Stimulated activated CD4-positive, alpha-beta T cell treated with anti-CD3 and anti-CD28 coated beads, TNF-alpha, amount 100 ng/mL, for 1 hour (primary cell): ENCODE measurements at places on chromosomes 13 and 19.

DNA sequence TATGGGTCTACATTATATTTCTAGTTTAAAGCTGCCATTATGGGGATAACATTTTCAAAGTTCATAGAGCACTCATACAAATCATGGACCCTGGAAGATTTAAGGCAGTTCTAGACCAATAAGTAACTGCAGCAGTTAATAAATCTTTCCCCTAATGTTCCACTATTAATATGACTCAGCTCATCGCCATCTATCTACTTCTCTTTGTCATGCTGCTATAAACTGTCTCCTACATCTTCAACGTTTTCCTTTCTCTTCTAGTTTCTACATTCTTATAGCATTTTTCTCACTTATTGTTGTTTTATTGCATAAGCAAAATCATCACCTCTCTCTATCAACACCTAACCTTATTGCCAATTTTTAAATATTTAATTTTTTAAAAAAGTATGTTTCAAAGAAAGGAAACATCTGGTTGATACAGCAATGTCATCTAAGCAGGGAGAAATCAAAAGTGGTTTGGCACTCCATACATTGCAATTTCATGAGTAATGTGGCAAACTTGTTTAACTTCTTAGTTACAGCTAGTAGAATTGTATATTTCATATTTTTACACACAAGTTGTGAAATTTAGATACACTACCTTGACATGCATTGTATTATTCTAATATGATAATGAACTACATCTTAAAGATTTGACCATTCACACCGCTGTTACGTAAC, 1500.4 kb upstream of the MIR17HG start:
- no peak for DNase-seq

GRCh38 chr13:30870049-30870884, 35.8 kb upstream of the MEDAG start:
- DNase-seq, result no peak

DNA sequence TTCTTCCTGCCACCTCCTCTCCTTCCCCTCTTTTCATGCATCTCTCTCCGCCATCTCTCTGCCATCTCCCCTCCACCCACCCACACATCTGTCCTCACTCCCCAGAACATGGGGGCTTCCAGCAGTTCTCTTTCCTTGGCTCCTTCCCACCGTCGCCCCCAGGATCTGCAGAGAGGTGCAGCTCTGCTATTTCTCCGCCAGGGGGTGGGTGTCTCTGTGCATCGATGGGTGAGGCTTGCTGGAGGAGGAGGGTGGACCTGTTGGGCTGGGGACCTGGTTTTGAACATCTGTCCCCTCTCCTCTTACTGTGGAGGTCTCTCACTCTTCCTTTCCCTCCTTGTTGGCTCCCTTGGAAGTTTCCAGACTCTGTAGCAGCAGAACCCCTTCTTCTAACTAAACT, 51.7 kb downstream of the MYH14 start:
- no peak for DNase-seq

- DNase-seq, result no peak
Observed at GRCh38 chr13:26468265-26468801, 89.2 kb upstream of the WASF3 start.

DNA sequence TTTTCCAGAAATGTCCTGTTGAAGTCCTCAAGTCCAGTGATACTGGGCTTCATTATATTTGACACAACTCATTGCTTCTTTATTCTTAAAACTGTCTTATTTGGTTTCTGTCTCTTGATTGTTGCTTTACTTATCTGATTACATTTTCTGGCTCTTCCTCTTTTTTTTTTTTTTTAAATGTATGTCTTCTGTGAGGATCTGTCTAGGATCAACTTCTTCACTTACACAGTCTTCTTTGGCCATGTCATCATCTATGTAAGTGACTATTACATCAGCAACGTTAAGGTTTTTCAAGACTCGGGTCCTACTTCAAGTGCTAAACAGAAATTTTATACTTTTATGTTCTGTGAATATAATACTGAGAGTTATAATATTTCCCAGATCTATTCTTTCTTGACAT, 162.1 kb downstream of the PDS5B start:
- no peak for DNase-seq

DNA sequence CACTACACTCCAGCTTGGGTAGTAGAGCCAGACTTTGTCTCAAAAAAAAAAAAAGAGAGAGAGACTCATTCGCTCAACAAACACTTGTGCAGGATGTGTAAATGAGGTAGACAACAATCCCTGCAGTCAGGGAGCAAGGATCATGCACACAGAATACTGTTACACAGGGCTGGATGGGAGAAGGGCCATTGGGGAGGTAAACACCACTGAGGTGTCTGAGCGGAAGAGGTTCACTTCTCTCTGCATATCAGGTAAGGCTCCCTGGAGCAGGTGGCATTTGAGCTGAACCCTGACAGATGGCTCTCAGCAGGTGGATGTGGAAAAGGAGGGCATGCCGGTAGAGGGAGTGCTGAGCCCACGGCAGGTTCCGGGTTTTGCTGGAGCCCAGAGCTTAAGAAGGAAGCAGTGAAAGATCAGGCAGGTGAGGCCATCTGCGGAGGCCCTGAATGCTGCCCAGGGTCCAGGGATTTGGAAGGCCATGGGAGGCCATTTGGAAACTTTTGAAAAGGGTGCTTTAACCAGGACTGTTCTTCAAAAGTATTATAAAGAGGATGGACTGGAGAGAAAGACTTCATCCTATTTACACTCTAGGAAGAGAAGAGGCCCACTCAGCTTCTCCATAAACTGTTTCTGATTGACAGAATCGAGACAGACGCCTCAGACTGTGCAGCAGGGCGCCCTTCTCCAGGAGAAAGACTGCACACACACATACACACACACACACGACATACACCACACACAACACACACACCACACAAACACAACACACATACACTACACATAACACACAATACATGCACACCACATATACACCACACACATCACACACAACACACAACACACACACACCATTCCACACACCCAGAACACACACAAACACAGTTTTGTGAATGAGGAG, 199.4 kb downstream of the USP12 start:
- peak; percentile 5 for DNase-seq

DNA sequence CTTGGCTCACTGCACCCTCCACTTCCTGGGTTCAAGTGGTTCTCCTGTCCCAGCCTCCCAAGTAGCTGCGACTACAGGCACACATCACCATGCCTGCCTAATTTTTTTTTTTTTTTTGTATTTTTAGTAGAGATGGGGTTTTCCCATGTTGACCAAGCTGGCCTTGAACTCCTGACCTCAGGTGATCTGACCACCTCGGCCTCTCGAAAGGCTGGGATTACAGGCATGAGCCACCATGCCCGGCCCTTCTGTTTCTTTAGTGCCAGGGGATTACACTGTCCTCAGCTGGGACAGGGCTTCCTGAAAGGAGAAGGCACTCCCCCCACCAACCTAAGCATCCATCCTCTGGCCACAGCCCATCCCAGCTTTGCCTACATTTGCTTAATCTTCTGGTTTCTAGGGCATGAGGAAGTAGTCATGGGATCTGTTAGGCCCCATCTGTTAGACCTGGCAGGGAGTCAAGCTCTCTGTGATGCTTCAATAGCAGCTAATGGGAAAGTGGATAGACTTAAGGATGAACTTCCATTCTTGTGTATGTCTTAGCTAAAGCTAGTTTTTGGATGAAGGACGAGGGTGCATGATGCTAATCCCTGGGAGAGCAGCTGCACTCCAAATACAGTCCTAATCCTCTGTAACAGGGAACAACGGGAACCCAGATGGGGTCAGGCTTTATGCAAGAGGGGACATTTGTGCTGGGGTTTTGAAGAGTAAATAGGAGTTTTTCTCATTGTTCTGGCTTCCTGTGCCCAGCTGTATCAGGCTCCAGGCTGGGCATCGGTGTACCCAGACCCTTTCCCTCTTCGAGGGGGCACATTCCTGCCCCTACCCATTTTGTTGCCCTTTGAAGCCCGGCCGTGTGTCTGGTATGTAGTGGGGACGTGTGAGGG, 2.6 kb downstream of the VAV1 start:
- no peak for DNase-seq

GRCh38 chr19:9786819-9787218, 18.3 kb upstream of the ZNF846 start:
- DNase-seq, result no peak
